H1 (cell line): ENCODE measurements at places on chromosomes 7 and 10. TPM values are rescaled to one million over a fixed set of nuclear protein-coding genes. Genes with fewer than 3 reads are reported as not detected.

CALML5 gene
- 0.38 TPM in 1 of 2 replicates, not detected in the other for total RNA-seq

KEL gene
- 1.1 and 1.8 TPM in 2 replicates for total RNA-seq

GRID2IP gene
- 1.0 and 1.3 TPM in 2 replicates for total RNA-seq

ZNF804B gene
- not detected in 2 replicates for total RNA-seq

NPSR1 gene
- total RNA-seq, result not detected in 2 replicates

SPAM1 gene
- not detected in 2 replicates for total RNA-seq

MRC1 gene
- 0.06 and 0.11 TPM in 2 replicates for total RNA-seq

ATRNL1 gene
- total RNA-seq, result 17.6 and 18.4 TPM in 2 replicates

RPEL1 gene
- total RNA-seq, result not detected in 2 replicates

CUL2 gene
- total RNA-seq, result 36.7 and 43.1 TPM in 2 replicates

PLAU gene
- 23.8 and 26.1 TPM in 2 replicates for total RNA-seq

FAM221A gene
- total RNA-seq, result 20.3 and 21.5 TPM in 2 replicates

PIK3CG gene
- total RNA-seq, result not detected in 2 replicates

GRCh38 chr10:116791241-116791640 lies 48.9 kb upstream of the HSPA12A start:
- DNase-seq, result no peak

GRCh38 chr10:69869291-69869961 lies 67.7 kb downstream of the COL13A1 start:
- no peak for DNase-seq

DNA sequence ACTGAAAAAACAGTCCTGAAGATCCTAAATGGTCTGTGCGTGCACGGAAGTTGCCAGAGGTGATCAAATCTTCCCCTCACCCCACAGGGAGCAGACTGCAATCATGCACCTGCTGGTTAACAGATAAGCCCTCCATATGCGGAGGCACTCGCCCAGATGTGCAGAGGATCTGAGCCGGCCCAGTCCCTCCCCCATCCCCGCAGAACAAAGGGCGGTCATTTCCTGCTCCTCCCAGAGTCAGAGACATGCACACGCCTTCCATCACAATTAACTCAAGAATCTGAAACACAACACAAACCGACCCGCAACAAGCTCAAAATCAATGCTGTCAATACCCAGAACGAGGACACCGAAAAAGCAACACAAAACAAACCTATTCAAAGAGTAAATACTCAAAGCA lies 24.2 kb downstream of the CRTAC1 start:
- DNase-seq, result no peak

GRCh38 chr7:38179776-38180226 lies 1.8 kb downstream of the STARD3NL start:
- DNase-seq, result no peak

DNA sequence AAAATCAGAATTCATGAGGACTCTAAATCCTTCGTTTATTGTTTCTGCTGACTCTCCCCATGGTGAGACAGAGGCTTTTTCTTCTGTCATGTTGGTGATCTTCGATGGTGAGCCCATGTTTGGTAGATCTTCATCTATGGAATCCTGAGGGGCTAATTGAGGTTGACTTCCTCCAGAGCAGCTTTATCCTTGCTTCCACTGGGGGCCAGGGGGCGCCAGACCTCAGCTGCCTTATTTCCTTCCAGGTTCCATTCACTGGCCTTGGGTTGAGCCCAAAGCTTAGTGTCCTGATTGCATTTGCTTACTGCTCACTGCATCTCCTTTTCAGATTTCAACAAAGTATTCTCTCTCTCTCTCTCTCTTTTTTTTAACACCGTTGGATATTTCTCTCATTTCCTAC lies 80.7 kb downstream of the GCC1 start:
- peak; percentile 74 for DNase-seq

GRCh38 chr10:70832852-70833528 lies 17.2 kb downstream of the SGPL1 start:
- no peak for DNase-seq

DNA sequence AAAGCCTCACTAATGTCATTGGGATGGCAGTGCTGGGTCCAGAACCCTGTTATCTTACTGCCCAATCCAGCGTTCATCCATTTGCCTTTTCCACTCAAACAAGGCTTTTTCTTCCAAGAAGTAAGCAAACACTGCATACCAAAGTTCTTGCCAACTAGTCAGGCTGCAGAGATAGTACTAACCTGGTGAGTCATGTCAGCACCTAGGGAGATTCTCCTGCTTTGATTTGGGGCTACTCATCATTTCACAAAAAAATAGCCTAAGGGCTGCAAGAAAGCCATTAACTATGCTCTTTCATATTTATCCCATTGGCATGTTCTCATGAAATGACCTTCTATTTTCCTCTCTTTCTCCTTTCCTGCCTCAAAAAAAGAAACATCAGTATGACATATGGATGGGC lies 142.6 kb downstream of the TWIST1 start:
- DNase-seq, result no peak

- DNase-seq, result no peak
These were observed 474.2 kb downstream of the ADRA2A start for GRCh38 chr10:111551001-111551400.

- DNase-seq, result no peak
These were observed 27.9 kb downstream of the MYPN start for GRCh38 chr10:68137171-68137570.

DNA sequence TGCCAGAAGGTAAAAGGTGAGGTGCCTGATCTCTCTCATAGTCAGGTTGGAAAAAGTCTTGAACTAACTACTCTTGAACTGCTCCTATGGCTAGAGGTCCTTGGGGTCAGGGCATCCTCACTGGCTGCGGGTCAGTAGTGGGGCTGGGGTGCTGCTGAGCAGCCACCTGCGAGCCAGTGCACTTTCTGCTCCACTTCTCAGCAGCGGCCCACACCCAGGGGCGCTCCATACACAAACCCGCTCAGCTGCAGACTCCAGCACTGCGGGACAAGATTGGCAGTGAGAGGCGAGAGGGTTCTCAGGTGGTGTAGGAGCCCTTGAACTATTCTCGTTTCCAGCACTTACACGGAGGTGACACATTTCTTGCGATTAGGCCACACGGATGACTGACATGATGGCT lies 6.0 kb downstream of the ABCA13 start:
- DNase-seq, result no peak

- DNase-seq, result no peak
These were observed 99.9 kb upstream of the LRRC4 start for GRCh38 chr7:128131115-128131514.

DNA sequence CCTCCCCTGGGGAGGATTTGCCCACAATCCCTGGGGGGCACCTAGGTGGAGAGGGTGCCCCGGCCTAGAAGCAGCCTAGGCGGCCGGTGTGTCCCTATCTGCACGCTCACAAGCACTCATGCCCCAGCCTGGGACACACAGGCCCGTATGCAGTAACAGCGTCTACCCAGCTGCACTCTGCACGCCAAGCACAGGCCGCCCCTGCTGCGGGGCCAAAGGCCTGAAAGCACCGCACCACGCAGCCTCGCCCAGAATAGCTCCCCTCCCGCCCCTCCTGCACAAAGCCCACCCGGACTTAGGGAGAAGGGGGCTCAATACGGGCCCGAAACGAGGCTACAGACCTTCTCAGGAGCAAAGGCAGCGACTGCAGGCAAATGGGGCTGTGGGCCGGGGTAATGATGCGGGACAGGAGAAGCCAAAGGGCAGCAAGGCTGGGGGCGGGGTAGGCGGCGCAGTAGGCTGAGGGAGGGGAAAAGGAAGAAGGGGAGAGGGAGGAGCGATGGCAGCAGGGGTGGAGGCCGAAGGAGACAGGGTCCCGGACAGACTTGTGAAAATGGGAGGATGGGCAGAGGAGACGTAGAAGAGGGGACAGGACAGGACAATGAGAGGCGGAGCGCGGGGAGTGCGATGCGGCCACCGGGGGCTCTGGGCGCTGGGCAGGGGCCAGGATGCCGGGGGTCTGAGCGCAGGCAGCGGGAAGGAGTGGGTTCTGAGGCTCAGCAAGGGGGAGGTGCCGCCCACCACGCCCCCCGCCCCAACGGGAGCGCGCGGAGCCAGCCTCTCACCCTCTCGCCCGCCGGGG lies 544 bp downstream of the GPRIN2 start:
- DNase-seq, result peak; percentile 69

- DNase-seq, result no peak
These were observed 44.2 kb downstream of the PDLIM1 start for GRCh38 chr10:95246582-95247051.

- DNase-seq, result peak; percentile 77
These were observed at the start of gene CAV1 for GRCh38 chr7:116524609-116525297. Gene CAV1 (plus strand): TSS chr7:116525036. CDS start chr7:116525063, 27 bp downstream.

DNA sequence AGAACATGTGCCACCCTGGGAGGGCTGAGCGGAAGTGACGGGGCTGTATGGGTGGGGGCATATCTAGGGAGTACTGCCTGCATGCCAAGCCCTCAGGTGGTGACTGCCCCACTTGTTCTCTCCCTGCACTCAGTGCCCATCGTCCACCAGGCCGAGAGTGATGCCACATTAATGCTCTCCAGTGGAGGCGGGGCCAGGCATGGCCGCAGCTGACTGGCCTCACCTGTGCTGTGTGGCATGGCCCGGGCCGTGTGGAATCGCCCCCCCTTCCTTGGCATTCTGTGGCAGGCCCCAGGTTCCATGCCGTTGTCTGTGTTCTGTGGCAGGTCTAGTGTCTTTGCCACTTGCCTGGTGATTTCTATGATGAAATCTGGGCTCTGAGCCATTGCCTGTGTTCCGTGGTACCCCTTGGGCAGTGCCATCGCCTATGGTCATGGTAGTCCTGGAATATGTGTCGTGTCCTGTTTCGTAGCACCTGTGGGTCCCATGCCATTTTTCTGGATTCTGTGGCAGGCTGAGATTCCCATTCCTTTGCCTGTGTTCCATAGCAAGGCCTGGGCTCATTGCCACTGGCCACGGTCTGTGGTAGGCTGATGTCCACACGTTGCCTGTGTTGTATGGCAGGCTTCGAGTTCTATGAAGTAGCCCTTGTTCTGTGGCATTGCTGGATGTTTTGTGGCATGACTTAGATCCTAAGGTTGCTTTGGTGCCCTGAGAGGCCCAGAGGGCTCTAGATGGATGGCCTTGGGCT lies 8.9 kb downstream of the FLNC start:
- no peak for DNase-seq

- no peak for DNase-seq
These were observed 71.0 kb downstream of the NRP1 start for GRCh38 chr10:33263453-33263852.

DNA sequence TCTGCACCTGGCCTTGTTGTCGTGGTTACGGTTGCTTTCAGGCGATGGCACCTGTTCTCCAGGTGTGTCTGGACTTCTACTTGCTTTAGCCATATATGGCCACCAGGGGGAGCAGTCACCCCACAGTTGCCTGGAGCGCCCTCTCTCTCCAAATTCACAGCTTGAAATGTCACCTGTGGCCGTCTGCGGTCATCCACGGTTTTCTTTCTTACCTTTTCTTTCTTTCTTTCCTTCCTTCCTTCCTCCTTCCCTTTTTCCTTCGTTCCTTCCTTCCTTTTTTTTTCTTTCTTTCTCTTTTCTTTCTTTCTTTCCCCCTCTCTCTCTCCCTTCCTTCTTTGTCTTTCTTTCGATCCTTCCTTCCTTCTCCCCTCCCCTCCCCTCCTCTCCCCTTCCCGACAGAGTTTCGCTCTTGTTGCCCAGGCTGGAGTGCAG lies 150.5 kb upstream of the VKORC1L1 start:
- no peak for DNase-seq

- DNase-seq, result no peak
These were observed 322.1 kb upstream of the RNF32 start for GRCh38 chr7:156318426-156318825.

GRCh38 chr10:109914966-109915365 lies 8.3 kb downstream of the XPNPEP1 start:
- DNase-seq, result no peak

- no peak for DNase-seq
These were observed 128.3 kb upstream of the MKI67 start for GRCh38 chr10:128254476-128254875.

DNA sequence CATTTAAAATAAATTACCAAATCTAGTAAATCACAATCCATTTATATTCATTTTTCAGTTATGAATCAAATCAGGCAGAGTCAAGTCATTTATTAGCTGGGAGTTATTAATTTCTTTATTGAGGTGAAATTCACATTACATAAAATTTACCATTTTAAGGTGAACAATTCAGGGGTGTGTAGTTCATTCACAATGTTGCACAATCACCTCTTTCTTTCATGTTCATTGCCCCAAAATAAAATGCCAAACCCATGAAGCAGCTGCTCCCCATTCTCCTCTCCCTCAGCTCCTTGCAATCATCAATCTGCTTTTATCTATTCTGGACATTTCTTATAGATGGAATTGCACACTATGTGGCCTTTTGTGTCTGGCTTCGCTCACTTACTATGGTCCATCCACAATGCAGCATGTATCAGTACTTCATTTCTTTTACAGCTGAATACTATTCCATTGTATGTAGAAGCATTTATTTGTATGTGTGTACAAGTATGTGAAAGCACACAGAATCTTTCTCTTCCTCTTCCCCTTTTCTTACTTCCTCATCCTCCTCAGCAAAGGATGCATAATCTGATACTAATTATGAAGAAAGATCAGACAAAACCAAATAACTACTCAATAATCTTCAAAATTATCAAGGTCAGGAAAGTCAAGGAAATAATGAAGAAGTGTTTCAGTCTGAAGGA lies 60.6 kb downstream of the LMBR1 start:
- DNase-seq, result no peak

GRCh38 chr7:3408814-3409595 lies 108.0 kb downstream of the SDK1 start:
- DNase-seq, result no peak

GRCh38 chr10:52906046-52906445 lies 133.5 kb upstream of the MBL2 start:
- DNase-seq, result no peak

DNA sequence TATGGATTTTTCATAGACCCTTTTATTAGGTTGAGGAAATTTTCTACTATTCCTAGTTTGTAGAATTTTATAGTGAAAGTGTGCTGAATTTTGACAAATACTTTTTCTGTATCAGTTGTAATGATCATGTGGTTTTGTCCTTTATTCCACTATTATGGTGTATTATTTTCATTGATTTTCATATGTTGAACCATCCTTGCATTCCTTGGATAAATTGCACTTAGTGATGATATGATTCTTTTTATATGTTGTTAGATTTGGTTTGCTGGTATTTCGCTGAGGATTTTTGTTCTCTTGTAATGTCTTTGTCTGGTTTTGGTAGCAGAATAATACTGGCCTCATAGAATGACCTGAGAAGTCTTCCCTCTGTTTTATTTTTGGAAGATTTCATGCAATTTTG lies 140.6 kb upstream of the CDK6 start:
- no peak for DNase-seq

DNA sequence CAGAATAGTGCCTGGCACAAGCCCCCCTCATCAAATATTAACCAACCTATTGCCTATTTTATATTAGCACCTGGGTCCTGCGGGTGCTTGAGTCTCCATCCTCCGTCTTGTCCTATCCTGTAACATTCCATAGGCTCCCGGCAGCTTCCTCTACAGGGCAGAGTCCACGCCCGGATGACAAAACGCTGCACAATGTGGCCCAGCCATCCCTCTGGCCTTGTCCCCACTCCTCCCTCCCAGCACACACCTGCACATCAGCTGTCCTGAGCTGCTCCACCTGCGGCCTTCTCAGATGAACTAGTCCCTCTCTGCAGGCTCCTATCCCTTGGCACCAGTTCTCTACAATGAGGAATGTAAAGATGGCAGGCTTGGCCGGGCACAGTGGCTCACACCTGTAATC lies 153.5 kb upstream of the PDE1C start:
- no peak for DNase-seq

- no peak for DNase-seq
These were observed 112.6 kb downstream of the DGKI start for GRCh38 chr7:137734221-137734620.

- DNase-seq, result no peak
These were observed 52.9 kb downstream of the LYZL2 start for GRCh38 chr10:30576641-30577040.
